Right atrium auricular region (tissue), 2 donors: ENCODE measurements at places on chromosomes 3 and 15.

DNA sequence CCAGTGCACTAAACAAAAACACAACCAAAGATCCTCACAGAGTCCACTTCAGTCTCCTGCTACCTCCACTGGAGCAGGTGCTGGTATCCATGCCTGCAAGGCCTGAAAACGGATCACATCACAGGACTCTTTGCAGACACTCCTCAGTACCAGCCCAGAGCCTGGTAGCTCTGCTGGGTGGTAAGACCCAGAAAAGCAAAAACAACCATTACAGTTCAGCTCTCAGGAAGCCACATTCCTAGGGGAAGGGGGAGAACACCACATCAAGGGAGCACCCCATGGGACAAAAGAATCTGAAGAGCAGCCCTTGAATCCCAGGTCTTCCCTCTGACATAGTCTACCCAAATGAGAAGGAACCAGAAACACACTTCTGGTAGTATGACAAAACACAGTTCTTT lies 52.5 kb upstream of the PFN2 start:
- DNase-seq: no peak

GRCh38 chr3:45567730-45568172 lies 26.8 kb upstream of the LIMD1 start:
- no peak for DNase-seq

GRCh38 chr15:64314456-64314855 lies 41.5 kb downstream of the CSNK1G1 start:
- DNase-seq: no peak

DNA sequence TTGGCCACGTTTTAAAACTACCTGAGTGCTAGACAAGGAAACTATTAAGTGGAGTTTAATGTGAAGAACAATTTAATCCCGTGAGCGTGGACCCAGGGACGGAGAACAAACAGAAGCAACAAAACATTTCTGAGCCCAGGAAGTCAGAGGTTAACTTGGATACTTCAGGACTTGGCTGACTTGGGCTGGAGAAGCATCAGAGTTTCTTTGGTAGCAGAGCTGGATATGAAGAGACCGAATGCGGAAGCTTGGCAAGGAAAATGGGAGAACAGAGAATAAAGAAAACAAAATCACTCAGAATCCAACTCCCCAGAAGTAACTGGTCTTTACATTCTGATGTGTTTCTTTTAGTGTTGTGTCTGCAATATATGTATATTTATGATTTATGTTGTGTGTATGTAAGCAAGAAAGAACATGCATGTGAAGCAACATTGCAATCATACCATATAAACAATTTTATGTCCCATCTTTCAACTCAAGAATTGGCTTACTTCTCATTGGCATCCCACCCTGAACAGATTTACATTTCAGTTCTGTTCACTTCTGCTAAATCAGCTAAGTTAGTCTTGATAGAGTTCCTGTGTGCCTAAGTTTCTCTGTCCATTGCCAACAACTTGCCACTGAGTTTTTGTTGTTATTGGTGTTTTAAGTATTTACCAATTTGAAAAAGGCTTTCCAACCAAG lies 17.2 kb upstream of the PLOD2 start:
- DNase-seq: no peak

DNA sequence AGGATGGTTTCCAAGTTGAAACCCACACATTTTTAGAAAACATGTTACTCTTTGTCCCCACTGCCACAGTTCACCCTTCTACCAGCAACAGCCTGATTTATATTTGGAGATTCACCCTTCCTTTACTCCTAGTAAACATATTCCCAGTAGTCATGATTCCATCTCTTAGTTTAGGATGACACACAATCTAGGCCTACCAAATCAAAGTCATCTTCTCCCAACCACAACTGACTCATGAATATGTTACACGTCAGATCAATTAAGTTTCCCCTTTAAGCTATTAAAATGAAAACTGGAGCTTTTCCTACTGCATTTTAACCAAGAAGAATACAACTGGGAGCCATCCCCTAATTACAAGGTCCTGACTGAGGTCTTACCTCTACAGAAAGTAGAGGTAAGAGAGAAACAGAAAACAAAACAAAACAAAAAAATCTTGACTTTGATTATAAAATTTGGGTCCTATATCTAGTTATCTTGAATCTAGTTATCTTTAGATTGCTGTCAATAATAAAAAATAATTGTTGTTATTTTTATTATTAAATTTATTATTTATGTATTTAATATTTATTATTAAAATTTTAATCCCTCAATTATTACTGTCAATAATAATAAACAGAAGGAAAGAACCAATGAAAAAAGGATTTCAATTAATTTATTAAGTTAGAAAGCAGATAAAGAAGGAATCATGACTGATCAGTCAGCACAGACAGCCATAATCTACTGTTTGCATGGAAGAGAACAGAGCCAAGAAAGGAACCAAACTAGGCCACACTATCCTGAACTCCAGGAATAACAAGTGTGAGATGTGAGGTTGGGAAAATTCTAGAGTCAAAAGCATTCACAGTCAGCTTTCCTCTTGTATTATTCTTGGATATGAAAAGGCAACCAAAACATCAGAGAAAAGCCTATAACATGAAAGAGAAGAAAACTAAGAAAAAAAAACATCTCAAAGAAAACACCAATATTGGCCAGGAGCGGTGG lies 12.5 kb downstream of the DPH6 start:
- DNase-seq: no peak
